CD4-positive, alpha-beta T cell treated with Interleukin-4 for 1 hour (primary cell): ENCODE measurements at places on chromosomes 11 and 22.

DNA sequence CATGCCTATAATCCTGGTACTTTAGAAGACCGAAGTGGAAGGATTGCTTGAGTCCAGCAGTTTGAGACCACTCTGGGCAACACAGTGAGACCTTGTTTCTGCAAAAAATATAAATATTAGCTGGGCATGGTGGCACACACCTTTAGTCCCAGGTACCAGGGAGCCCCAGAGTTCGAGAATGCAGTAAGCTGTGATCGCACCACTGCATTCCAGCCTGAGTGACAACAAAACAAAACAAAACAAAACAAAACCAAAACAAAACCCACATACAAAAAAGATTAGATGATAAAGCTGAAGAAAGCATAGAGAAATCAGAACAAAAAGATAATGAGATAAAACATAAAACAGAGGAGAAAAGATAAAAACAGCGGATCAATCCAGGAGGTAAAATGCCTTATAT, 62.1 kb downstream of the TCF20 start:
- no peak for DNase-seq

GRCh38 chr11:75434886-75435570, 2.0 kb upstream of the KLHL35 start:
- no peak for DNase-seq

DNA sequence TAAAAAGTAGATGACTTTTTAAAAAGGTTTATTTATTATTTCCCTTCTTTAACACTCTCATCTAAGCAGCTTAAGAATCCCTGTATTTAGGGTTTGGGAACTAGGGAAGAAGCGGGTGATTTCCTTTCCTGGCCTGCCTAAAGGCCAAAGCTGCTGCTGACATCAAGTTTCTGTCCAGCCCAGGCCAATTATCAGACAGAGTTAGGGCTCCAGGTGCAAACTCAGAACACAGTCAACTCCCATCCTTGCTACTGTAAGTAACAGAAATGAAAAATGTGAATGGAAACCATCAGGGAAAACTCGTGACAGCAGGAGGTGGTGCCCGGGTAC, 108.9 kb downstream of the CCDC81 start:
- no peak for DNase-seq

- no peak for DNase-seq
Measured at GRCh38 chr22:44348971-44349560, 36.3 kb upstream of the SHISAL1 start.

GRCh38 chr11:75532200-75533048, 6.7 kb upstream of the GDPD5 start:
- peak; percentile 83 for DNase-seq

- no peak for DNase-seq
Measured at GRCh38 chr11:16763746-16764145, 25.3 kb downstream of the C11orf58 start.

GRCh38 chr22:27296091-27296675, 505.4 kb downstream of the MN1 start:
- DNase-seq, result no peak

- DNase-seq, result no peak
Measured at GRCh38 chr11:41245704-41246398, 213.6 kb downstream of the LRRC4C start.

- no peak for DNase-seq
Measured at GRCh38 chr11:16781936-16782919, 43.8 kb downstream of the C11orf58 start.

GRCh38 chr11:104001561-104002056, 34.8 kb upstream of the DDI1 start:
- DNase-seq, result no peak

- DNase-seq, result no peak
Measured at GRCh38 chr11:131229221-131229620, 141.2 kb upstream of the NTM start.

DNA sequence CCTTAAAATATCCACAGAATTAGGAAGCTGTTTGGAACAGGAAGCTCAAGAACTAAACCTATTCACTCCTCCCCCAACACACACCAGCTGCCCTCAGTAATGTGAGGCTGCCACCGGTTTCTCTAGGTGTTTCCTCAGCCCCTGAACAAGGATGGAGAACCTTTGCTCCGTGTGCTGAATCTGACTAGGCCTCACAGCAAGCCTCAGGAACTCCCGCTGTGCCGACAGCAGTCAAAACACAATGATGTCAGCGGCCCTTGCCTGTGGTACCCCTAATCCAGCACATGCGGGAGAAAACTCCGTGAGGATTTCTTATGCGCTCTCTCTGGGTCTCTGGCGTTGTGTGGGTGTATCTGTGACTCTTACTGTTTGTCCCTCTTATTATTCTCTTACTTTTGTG, 153.3 kb downstream of the EFCAB6 start:
- no peak for DNase-seq

DNA sequence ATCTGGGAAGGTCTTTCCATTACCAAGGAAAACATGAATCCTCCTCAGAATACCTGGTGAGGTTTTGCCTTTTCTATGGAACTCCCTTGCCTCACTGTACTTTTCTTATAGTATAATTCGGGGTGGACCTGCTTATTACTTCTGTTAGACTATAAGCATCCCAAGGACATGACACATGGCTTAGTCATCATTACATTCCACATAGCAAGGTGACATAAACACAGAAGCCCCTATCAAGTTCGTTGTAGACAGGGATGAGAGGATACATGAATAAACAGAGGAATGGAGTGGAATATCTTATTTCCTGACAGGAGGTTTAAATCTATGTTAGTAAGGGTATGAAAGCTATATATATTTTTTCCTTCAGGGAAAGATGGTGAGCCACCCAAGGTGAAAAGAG, 532.2 kb upstream of the CCDC90B start:
- no peak for DNase-seq

DNA sequence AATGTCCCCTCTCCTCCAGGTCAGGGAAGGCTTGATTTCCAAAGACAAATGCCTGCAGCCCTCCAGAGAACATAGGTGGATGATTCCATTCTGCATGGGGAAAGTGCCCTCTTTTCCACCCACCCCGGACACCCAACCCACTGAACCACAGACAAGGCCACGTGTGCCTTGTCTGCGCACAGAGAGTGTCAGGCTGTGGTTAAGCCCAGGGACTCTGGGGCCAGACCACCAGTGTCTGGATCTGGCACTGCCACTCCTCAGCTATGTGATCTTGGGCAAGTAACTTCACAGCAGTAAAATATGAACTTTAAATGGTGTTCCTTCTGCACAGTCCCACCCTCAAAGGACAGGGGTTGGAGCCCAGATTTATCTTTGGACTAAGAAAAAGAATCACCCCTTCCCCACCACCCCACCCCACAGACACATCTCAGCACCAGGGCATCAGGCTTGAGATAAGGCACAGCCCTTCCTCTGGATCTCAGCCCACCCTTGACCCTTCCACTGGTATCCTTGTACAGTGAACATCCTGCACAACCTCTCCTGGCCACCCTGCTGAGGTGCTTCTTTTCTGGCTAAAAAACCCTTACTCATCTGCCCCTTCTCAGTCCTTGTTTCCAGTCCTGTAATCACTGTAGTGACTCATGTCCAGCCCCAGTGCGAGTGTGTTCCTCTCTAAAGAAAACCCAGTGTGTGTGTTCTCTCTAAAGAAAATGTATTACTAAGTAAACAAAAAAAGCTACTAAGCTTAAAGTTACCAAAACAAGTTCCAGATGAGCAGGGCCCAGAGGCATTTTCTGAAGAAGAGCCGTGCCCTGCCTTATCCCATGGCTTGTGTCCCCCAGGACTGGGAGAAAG, 1.9 kb upstream of the PTGDR2 start:
- DNase-seq, result no peak

- no peak for DNase-seq
Measured at GRCh38 chr22:45376009-45376408, 37.4 kb downstream of the SMC1B start.

DNA sequence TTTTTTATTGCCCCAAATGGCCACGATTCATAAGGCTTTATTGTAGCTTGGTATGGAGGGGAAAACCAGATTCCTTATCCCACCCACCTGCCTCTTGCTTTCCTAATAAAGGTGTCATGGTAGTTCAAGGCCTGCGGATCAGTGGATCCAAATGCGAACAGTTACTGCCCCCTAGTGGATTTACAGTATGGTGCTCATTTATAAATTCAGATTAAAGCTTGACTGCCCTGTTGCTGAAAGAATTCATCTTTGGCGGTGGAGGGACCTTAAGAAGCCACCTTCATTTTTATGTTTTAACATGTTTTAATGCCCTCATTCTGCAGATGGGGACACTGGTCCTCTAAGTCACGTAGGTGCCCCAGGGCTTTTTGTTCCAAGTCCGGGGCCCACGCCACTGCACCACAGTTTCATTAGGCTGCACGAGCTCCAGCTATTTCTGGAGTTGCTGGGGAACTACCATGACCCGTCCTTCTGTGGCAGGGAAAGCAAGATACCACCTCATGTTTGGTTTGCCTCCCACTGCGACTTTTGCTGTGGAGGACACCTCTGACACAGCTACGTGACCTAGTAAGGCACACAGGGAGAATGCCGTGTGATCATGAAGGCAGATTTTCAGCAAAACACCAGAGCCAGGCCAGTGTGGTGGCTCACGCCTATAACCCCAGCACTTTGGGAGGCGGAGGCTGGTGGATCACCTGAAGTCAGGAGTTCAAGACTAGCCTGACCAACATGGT, 15.6 kb upstream of the INCENP start:
- peak; percentile 51 for DNase-seq

GRCh38 chr11:78147807-78148206, 8.4 kb upstream of the ALG8 start:
- no peak for DNase-seq

GRCh38 chr11:115247361-115247760, 256.9 kb downstream of the CADM1 start:
- DNase-seq, result no peak

DNA sequence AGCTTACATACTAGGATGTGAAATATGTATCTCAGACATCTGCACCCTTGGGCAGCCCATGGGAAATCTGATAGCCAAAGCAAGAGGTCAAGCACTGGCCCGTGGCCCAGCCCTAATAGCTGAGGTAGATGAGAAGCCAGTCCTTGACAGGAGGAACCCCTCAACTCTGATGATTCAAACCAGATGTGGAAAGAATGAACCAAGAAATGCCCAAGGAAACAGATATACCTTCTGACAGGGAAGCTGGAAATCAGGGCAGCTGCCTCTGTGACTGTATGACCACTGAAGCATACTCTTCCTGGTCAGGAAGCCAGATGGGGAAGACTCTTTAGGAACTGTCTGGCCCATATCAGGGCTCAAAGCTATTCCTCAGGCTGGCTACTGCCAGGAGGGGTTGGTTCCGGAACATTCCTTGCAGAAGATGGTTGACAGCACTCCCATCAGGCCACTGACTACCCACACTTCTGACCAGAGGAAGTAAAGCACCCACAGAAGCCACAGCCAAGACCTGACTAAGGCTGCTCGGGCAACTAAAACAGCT, 124.2 kb downstream of the SWAP70 start:
- DNase-seq, result no peak

- DNase-seq, result peak; percentile 36
Measured at GRCh38 chr11:64566042-64566914, 24.7 kb upstream of the SLC22A12 start.

GRCh38 chr11:93573184-93573583, 30.0 kb upstream of the SMCO4 start:
- DNase-seq, result no peak

DNA sequence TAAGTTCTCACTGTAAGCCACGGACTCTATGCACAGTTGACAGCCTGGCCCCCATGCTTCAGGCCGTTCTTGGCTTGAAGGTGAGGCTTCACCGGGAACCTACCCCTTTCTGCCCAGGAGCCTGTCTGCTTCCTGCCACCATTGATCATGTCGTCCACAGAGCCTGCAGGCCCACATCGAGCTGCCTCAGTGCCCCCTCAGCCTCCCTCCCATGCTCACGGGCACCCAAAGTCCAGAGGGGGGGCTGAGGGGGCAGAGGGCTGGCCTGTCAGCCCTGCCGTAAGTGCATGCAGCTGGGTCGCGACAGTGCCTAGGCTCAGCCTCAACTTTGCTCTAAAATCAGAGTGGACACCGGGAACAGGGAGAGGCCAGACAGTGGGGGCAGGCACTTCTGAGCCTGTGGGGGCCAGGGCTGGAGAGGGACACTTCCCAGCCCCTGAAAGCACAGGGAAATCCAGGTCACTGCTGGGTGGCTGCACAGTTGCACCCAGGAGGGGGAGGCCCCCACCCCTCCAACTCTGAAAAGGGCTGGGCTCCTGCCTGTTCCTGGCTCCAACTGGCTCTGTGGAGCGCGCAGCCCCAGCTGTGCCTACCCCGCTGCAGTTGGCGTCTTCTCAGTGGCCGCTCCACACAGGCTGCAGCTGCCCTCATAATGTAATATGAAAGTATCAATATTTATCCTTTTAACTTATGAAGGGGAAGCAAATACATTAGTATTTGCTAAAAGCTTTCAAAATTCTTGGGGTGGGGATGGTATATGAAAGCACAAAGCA, 598.6 kb downstream of the DLG2 start:
- DNase-seq, result no peak

- no peak for DNase-seq
Measured at GRCh38 chr11:28417601-28418323, 309.6 kb downstream of the METTL15 start.

DNA sequence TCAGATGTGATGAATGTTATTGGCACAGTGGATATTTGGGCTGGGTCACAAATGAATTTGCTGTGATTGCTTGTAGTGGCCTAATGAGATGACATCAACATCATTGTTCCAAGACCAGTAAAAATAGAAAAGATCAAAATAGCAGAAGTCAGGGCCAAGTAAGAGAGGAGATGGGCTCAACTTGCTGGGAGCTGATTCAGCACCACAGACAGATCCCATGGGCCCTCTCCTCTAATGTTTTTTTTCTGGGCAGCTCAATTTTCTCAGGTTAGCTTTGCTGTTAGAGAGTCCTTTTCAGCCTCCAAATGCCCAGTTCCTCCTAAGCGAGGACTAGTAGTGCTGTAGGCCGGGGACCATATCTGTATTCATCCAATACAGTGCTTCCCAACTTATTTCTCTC, 86.0 kb upstream of the IZUMO1R start:
- DNase-seq, result no peak

GRCh38 chr22:45210991-45211390, 29.7 kb downstream of the KIAA0930 start:
- DNase-seq, result no peak

- peak; percentile 62 for DNase-seq
Measured at GRCh38 chr22:38724926-38725571, 19.3 kb downstream of the GTPBP1 start.

GRCh38 chr22:19579115-19579811, 55.1 kb upstream of the CLDN5 start:
- no peak for DNase-seq

DNA sequence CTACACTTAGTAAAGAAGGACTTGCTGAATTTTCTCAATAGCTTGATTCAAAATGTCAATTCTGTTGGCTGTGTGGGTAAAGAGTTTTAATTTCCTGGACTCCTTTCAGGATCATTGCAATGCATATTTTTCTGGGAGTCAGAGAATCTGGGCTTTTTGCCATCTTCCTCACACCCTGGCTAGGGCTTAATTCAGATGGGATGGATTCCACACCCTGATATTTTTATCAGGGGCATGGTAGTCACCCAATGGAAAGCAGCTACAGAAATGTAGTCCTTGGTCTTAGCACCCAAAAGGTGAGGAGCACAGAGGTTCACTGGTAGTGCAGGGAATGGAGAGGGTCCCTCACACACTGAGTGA, 79.3 kb downstream of the SGSM3 start:
- DNase-seq, result no peak
